ENCODE measurements at places on chromosomes 2 and 18.

- peak; percentile 60 for DNase-seq
Measured at GRCh38 chr2:72150157-72150860, 2.6 kb upstream of the CYP26B1 start.

GRCh38 chr2:65357095-65357958, 75.1 kb downstream of the SPRED2 start:
- no peak for DNase-seq

GRCh38 chr2:165793779-165794535, at the start of gene GALNT3:
Gene GALNT3 (minus strand): TSS chr2:165794247. CDS start chr2:165770700, 23,547 bp downstream.
- DNase-seq, result peak; percentile 49

- DNase-seq, result no peak
Measured at GRCh38 chr2:233267516-233268245, 16.2 kb downstream of the ATG16L1 start.

DNA sequence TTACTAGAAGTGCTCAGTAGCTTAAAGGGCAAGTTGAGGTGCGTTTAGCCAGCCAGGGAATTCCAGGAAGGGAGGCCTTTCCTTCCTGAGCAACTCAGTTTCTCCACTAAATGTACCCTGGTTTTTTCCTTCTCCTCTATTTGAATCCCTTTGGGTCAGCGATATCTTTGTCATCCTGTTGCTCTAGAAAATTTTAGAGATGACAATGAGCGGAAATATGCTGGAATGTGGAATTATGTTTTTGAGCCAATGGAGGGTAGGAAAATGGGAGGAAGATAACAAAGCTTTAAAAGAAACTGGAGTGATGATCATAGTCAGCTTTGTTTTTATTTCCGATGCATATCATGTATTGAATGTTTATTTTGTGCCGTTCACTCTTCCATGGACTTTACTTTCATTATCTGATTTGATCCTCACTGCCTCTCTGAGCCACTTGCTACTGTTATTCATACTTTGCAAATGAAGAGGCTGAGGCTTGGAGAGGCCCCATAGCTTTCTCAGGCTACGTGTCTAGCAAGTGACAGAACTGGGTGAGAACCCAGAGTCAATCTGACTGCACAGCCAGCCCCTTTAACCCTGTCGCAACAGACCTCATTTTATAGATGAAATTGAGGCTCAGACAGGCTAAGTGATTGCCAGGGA, 67.3 kb downstream of the NTSR2 start:
- no peak for DNase-seq

DNA sequence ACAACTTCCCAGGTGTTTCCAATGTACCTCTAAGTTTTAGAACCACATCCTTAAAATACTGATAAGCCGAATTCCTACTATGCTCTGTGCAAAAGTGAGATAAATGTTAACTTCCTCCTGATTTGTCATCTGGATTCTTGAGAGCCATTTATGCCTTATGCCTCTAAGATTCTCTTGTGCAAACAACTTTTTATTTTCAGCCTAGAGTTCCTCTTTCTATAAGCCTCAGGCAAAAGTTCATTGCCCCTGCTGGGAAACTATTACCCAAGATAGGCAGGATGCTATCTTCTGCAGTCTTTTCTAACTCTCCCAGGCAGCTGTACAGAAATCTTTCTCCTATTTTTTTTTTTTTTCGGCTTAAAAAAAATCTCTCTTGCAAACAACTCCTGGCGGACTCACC, 216.1 kb downstream of the KCNJ3 start:
- no peak for DNase-seq

DNA sequence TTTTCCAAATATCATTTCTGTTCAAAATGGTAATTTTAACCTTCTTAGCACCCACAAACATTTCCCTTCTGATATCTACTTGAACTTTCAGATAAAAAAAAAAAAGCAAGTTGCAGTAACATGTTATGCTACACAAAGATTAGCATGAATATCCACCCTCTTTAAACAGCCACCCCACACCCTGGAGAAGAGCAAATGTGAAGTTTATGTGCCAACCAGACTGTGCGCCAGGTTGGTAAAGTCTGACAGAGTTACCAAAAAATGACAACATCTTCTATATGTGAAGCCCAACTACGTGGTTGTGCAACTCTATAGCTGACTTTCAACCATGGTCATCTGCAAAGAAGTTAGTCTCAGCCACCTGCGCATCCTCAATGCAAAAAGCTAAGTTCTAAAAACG, 62.6 kb downstream of the BCL11A start:
- no peak for DNase-seq

DNA sequence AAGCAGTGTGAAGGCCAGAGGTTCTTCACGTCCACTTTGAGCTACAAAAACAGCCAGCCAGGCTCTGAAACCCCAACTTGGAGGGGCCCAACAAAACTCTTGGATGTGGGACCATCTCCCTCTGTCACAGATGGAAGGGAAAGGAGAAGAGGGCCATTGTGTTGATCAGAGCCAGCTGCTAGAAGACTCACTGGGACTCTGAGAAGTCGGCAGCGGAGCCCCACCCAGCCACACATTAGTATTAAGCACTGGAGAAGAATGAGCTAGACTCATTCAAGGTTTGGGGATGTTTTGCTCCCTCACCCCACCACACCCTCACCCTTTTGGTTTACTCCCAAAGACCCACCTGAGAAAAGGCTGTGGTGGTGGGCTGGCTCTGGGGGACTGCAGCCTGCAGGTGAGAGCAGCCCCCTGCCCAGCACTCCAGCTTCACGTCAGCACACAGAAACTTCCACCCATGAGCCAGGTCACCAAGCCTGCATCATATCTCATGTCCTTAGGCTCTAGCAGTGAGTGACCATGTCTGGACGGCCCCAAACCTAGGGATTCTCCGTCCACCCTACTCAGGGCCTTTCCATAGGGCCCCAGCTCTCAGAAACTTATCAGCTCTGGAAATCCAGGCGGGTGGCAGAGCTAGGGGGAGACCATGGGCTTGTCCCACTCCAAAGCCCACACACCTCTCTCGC, 12.6 kb downstream of the TEX51 start:
- no peak for DNase-seq

DNA sequence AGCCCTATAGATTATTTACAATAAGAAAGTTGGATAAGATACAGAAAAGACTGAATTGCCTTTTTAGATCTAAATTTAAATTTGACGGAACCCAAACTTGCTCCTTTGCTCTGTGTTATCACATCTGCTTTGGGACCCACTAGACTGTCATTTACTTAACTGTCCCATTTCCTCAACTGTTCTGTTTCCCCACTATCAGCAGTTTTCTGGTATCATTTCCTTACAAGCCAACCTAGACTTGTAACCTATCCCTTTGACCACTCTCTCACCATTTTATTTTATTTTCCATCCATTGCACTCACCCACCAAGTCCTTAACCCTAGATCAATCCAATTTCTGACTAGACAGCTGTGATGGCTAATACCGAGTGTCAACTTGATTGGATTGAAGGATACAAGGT, 38.6 kb upstream of the CD28 start:
- no peak for DNase-seq

GRCh38 chr2:88016086-88016959, at the start of gene RNU2-63P:
Gene RNU2-63P (minus strand): TSS chr2:88016547.
- DNase-seq, result peak; percentile 40

DNA sequence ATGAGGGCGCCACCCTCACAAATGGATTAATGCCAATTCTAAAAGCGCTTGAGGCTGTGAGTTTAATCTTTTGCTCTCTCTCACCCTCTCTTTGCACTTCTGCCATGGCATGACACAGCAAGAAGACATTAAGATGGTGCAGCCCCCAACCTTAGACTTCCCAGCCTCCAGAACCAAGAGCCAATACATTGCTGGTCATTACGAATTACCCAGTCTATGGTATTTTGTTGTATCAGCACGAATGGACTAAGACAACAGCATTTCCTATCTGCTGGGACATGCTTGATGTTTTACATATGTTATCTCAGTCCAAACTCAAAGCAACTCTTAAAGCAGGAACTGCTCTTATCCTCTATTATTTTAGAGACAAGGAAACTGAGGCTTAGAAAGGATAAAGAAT, 222.9 kb downstream of the STK39 start:
- no peak for DNase-seq
